GM18507 (cell line): ENCODE measurements at places on chromosomes 6 and 20.

GRCh38 chr6:33095681-33096080 is 19.9 kb downstream of the HLA-DPB1 start:
- no peak for DNase-seq

- no peak for DNase-seq
Observed at GRCh38 chr6:162068340-162068739, 659.2 kb downstream of the PRKN start.

DNA sequence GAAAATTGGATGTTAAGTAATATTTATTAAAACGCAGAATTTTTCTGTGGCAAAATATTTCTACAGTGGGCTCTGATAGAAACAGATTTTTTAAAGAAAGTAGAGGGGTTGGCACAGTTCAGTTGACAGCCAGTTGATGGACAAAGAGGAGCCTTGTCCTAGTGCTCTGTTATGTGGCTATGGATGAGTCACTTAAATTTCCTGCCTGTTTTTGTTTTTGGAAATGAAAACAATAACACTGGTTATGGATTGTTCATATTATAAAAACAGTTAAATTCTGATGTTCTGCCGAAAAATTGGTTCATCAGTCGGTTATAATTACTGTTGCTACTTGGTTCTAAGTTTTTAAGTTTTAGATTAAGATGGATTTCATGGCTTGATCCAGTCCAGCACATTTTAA is 42.8 kb downstream of the MYO6 start:
- DNase-seq = no peak

DNA sequence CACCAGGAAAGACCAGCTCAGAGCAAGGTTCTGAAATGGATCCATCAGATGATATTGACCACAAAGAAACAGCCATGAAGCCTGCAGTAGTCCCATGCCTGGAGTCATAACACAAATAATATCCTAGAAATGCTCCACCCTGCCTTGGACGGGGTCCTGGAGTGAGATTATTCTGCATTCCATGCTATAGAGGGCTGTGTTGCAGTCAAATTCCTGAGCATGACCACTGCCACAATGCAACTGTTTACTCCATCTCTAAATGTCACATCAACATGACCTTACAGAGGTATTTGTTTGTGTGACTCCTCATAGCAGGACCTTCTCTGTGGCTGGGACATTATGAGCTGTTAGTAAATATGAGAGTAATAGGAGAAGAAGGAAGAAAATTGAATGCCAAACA is 257.5 kb upstream of the TCF21 start:
- DNase-seq = no peak

- no peak for DNase-seq
Observed at GRCh38 chr20:23782366-23782983, 31.7 kb upstream of the CST1 start.

- DNase-seq = no peak
Observed at GRCh38 chr6:143197377-143197776, 136.7 kb downstream of the AIG1 start.

DNA sequence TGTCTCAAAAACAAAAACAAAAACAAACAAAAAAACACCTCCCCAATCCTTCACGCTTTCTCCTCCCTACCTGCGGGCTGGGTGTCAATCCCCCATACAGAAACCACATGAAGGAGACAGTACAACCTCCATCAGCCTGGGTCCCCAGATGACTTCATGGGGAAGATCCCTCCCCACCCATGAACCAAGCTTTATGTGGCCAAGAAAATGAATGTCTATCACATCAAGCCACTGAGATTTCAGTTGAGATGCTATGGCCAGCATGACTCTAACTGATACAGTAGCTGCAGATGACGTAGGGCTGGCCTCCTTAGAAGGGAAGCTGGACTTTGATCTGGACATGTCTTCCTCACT is 21.2 kb upstream of the BNIP5 start:
- DNase-seq = no peak

GRCh38 chr20:50572938-50573777 is 63.0 kb downstream of the PTPN1 start:
- no peak for DNase-seq

GRCh38 chr6:2578767-2579166 is 172.0 kb downstream of the MYLK4 start:
- no peak for DNase-seq

- no peak for DNase-seq
Observed at GRCh38 chr20:19725814-19726525, 32.1 kb upstream of the RIN2 start.

DNA sequence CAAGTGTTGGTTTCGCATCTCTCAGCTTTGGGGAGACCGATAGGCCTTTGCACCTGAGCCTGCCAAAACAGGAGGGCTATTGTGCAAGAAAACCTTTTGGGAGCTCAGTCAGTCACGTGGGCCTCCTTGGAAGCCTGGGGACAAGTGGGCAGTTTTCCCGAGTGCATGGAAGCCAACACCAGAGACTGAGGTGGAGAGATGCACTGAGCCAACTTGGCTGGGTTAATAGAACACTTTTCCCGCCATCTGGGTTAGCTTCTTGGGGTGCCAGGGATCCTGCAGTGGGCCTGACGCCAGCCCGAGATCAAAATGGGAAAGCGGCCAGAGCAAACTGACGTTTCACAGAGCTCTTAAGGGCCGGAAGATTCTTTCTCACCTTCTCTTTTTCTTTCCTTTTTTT is 2.8 kb upstream of the OOEP start:
- no peak for DNase-seq

DNA sequence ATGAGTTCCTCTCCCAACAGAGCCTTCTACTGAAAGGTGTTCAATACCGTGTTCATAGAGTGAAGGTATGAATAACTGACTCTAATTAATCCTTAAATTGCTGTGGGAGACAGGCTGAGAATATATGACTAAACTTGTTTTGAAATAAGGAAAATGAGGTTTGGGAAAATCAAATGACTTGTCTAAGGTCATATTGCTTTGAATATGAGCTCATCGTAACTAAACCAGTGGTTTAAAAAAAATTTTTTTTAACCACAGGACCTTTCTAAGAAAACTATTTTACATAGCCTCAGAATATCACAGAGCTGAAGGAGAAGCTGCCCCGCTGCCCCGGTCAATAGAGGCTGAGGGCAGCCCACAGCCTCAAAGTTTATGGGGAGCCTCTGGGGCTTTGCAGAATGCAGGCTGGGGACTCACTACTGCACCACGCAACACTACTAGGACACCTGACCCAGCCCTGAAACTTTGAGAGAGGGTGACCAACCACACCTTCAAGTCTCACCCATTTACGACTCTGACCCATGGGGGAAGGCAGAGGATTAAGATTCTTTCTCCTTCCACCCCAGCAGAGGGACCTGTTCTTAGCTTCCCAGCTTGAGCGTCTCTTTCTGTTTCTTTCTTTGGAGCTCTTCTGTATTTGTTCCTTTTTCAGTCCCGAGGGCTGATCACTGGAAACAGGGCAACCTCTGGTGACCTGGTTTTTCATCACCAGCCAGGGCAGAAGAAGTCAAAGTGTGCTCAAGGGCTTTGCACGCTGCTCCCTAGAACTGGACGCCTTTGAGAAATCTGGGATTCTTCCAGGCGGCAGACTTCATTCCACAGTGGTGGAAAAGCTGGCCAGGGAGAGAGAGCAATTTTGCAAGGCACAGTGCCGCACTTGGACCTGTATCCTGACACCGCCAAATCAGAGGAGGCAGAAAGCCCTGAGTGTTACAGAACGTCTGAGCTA is 220.2 kb downstream of the ATXN1 start:
- no peak for DNase-seq

DNA sequence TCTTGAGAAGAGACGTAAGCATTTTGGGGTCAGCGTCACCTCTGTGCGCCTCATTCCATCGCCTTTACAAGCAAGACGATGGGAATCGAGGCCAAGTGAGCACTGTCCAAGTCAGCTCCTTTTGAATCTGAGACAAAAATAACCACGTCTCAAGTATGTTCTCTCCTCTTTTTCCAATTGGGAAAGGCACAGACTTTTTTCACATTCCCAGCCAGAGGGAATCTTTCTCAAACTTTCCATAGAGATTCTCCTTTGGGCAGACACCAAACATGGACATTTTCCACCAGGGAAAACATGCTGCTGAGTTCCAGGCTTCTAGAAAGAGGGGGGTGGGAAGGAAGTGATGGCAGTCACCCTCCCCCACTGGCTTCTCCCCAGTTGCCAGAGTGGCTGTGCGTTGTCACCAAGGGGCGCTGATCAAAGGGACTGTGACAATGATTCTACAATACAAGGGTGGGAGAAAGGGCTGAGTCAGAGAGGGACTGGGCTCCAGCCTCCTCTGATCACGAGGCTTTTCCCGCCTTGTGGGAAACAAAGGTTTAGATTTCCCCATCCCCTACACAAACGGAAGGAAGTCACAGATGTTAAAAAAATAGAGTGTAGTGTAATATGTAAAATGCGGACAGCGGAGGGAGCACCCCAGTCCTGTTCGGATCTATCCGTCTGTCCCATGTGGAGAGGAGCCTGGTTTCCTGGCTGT is 281.9 kb upstream of the RNF24 start:
- DNase-seq = no peak

DNA sequence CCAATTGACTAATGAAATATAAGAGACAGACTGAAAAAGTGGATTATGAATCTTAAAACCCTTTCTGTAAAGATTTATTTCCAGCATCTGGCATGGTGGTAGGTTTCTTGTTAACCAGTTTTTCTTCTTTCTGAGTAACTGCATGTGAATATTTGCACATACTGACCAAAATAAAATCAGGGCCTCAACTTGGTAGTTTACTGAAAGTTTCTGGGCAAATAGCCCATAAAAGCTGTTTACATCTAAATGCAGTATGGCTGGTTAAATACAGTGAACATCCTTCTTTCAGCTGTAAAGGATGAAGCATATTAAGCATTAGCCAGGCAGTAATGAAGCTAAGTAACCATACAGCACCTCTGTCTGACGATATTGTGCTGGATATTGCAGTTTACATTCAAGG is 83.6 kb upstream of the EYS start:
- DNase-seq = no peak

DNA sequence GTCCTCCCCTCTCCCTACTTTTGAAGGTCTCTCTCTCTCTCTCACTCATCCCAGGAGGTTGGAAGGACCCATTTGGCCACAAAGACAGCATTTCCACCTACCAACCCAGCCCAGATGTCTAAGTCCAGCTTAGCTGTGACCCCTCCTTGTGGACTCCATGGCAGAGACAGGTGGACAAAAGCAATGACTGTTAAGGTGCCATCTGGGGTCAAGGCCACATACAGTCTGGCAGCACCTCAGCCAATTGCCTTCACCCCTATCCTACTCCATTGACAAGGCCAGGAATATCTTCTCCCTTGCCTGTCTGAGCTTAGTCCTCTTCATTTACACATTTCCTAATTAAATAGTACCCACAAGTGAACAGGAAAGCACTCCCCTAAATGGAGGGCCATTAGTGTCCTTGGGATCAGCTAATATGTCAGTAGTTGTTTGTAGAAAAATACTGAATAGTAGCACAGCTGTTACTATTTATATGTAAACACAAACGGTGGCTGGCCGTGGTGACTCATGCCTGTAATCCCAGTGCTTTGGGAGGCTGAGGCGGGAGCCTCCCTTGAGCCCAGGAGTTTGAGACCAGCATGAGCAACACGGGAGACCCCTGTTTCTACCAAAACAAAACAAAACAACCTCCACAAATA is 28.8 kb downstream of the GCM1 start:
- DNase-seq = no peak

DNA sequence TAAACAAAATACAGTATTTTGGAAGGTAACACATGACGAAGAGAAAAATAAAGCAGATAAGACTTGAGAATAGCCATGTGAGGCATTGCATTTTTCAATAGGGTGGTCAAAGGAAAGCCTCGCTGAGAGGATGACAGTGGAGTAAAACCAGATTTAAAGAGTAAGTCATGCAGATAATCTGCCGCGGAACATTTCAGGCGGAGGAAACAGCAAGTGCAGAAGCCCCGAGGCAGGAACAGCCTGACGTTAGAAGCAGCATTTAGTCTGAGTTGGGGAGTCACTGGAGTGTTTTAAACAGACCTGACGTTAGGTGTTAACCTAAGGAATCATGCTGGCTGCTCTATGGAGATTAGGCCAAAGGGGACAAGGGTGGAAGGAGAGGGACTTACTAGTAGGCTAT is 65.0 kb upstream of the VSTM2L start:
- DNase-seq = no peak

DNA sequence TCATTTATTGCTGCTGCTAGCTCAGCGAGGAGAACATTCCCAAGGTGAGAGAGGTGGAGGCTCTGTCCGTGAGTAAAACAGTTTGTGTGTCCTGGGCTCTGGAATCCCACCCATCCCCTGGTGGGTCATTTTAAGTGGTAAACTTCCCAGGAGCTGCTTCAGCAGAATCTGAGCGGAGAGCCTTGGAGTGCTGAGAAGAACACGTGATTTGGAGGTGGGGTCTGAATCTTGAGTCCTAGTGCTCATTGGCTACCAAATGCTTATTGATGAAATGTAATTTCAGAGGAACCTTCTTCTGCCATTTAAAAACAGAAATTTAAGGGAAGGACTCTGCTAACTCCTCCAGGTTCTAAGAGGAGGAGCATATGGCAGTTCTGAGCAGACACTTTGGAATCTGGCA is 132.4 kb downstream of the CDH26 start:
- no peak for DNase-seq

GRCh38 chr6:33809594-33809993 is 5.8 kb upstream of the MLN start:
- DNase-seq = no peak

DNA sequence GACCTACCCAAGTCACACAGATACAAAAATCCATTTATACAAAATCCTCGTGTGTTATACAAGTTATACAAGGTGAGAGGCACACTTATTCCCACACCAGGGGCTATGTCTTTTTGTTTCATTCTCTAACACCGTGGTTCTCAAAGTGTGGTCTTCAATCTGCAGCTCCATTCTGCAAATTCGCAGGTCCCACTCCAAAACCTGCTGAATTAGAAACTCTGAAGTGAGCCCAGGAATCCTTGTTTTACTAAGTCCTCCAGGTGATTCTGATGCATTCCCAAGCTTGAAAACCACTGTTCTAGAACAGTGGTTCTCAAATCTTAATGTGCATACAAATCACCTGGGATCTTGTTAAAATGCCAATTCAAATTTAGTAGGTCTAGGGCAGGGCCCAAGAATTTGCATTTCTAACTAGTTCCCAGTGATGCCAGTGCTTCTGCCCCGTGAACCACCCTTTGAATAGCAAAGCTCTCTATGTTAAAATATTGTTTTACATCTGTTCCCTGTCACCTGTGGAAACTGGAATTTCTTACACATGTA is 35.1 kb downstream of the LRFN2 start:
- DNase-seq = no peak

GRCh38 chr20:48149902-48150301 is 364.6 kb upstream of the SULF2 start:
- no peak for DNase-seq

GRCh38 chr20:64280460-64280843 is 24.9 kb downstream of the PCMTD2 start:
- no peak for DNase-seq

GRCh38 chr6:157438611-157439111 is 57.7 kb downstream of the ZDHHC14 start:
- DNase-seq = no peak

GRCh38 chr6:170052991-170053821 is 237.7 kb downstream of the DLL1 start:
- DNase-seq = no peak

- no peak for DNase-seq
Observed at GRCh38 chr6:45430590-45431202, 53.0 kb upstream of the SUPT3H start.

GRCh38 chr6:136511397-136511796 is 38.8 kb downstream of the MAP7 start:
- DNase-seq = no peak

- DNase-seq = no peak
Observed at GRCh38 chr6:21367649-21368154, 225.8 kb upstream of the SOX4 start.
